Activated CD4-positive, alpha-beta T cell treated with anti-CD3 and anti-CD28 coated beads, Interleukin-2, amount 10 ng/mL, durations not matched to agents 24 days and 14 days (primary cell): ENCODE measurements at places on chromosomes 5 and 9.

DNA sequence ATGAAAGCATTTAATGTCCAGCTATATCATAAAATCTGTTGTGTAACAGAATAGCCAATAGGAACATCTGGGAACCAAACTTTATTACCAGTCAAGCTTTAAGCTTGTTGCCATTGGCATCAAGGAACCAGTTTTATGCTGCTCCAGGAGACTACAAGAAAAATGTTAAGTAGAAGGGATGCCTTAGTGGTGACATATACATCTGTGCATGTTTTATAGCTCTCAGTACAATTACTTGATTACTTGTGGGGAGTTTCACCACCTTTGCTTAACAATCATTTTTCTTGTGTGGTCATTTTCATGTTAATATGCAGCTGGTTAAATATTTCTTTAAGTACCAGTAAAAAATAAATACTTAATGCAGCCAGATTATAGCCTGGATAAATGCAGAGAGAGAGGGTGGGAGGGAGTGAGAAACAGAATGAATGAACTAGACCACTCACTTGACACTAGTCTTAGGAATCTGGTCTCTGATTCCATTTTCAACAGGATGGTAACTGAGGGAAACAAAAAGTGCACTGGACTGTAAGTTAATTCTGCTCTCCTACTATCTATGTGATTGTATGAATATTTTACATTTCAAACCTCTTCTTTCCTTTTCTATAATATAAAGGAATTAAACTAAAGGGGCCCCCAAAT, 35.7 kb upstream of the LURAP1L start:
- no peak for DNase-seq

DNA sequence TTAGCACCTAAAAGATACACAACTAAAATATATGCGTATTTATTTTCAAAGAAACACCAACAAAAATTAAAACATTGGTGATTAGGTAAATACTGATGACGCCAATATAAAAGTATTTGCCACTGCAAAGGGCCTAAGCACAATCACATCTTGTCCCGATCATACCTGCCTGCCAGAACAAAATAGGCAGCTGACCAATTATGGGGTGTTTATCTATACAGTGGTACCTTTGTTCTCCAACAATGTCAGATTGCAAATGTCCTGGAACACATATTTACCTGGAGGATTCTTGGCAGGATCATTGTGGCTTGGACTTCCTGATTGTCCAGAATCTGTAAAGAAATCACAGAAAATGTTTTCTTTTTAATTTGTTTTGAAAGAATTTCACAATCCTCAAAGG, 134.5 kb downstream of the NFIB start:
- DNase-seq, result no peak

- DNase-seq, result peak; percentile 78
Measured at GRCh38 chr5:132055808-132056609, 4.4 kb upstream of the IL3 start.

GRCh38 chr5:132364319-132364718, 5.2 kb upstream of the SLC22A5 start:
- DNase-seq, result no peak

DNA sequence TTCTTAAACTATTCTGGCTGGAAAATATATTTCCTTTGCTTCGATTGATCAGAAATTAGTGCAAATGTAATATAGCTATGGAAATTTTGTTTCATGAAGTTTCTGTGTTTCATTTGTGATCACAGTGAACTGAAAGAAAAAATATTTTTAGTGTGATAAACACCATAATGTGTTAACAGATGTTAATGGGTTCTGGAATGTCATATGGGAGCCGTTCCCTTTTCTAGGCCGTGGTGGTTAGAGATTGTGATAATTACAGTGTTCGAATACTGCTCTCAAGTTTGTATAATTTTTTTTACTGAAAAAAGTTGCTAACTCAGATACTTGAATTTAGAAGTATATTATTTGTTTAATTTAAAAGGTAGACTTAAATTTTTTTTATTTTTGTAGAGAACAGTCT, 19.3 kb downstream of the GAPVD1 start:
- DNase-seq, result no peak

DNA sequence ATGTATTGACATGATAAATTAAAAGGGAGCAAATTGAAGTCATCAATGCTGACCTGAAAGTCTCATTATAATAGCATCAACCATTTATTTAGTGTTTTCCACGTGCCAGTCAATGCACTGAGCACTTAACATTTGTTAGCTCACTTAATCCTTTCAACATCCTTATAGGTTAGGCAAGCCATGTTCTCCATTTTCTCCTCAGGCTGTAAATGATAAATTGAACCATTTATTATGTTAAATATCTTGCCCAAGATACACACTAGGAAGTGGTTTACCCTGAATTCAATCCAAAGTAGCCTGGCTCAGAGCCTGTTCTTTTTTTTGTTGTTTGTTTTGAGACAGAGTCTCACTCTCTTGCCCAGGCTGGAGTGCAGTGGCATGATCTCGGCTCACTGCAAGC, 25.0 kb upstream of the SNX2 start:
- DNase-seq, result no peak

- DNase-seq, result no peak
Measured at GRCh38 chr5:31435730-31436129, 96.2 kb downstream of the DROSHA start.

DNA sequence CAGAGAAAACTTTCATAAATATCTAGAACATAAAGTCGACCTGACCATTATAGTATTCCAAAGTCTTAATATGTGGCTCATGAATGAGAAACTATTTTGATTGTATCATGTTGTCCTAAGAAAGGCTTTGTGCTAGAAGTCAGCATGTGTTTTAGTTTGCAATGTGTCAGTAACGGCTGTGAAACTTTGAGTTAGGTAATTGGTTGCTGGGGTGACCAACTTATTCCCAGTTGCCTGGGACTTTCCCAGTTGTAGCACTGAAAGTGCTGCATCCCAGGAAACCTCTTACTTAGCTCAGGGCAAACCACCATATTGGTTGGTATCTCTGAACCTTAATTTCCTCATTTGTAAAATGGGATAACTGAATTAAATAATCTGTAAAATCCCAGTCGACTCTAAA, 114.6 kb upstream of the SLC12A2 start:
- DNase-seq, result no peak

DNA sequence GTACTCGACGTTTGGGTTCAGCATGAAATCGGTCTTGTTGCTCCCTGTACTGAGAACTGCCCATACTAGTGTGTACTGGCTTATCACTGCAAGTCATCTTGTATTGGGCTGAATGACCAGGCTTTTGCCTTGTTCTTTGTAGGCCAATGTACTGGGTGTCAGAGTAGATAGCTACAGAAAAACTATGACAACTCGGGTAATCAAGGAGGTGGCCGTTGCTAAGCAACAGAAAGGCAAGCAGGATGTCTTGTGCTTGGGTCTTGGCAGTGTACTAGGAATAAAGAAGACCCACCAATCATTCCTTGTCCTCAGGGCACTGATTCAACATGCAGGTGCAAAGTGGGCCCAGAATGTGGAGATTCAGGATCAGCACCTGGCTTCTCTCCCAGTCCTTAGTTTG, 11.9 kb upstream of the SHISAL2B start:
- no peak for DNase-seq

GRCh38 chr5:120254385-120254784, 209.7 kb upstream of the PRR16 start:
- no peak for DNase-seq

DNA sequence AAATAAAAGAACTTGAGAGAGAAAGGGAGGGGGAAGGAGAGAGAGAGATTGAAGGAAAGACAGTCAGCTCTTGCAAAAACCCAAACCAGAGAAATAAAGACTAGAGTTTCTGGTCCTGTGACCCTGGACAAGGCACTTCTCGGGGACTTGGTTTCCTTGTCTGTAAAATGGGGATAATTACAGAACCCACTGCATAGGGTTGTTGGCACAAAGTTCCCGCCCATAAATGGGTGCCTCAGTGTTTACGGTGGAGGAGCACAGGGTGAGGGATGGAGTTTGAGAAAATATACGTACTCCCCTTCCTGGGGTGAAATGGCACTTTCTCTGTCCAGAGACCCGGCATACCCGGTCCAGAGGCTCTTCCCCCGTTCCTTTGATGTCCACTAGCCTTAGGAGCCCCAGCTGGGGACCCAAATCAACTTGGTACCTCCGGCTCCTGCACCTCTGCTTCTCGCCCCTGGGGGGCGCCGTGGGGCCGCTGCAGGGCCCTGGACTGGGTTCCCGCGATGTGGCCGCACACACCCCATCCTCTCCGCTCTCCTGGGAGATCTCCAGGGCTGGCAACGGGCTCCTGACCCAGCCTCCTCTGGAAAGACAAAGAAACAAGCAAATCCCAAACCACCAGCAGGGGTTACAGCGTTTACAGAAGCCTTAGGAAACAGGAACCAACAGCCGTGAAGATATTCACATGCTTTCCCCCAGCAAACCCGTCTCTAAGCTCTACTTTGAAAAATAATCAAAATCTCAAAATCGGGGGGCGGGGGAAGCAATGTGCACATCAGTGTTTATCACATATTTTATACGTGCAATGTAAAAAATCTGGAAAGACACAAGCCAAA, 26.3 kb downstream of the PTGES start:
- peak; percentile 90 for DNase-seq

GRCh38 chr5:135718651-135719050, 115.8 kb upstream of the SLC25A48 start:
- no peak for DNase-seq

GRCh38 chr5:144369006-144369405, 198.3 kb downstream of the KCTD16 start:
- no peak for DNase-seq
